GM12878 (cell line): ENCODE measurements at places on chromosomes 5 and 9.

- DNase-seq: no peak
These were observed 4.5 kb upstream of the MPDZ start for GRCh38 chr9:13284011-13284410.

- DNase-seq: no peak
These were observed 282.9 kb downstream of the ARHGAP26 start for GRCh38 chr5:143052967-143053682.

GRCh38 chr9:129482521-129483414 is 138.1 kb downstream of the C9orf50 start:
- DNase-seq: no peak

DNA sequence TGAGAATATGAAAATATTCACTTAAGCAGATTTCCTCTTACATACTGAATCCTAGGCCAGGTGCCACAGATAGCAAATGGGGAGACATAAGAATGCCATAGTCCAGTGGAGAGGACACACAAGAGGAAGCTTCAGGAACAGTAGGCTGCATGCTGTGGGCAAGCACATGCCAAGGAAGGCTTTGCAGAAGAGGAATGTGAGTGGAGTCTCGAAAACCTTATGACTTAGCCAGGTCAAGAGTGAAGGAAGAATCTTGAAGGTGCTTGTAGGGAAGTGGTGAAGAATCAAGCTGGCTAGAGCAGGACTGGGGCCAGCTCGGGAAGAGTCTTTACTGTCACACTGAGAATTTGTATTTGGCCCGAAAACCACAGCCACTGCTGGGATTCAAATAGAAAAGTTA is 20.4 kb downstream of the RPS23 start:
- no peak for DNase-seq

DNA sequence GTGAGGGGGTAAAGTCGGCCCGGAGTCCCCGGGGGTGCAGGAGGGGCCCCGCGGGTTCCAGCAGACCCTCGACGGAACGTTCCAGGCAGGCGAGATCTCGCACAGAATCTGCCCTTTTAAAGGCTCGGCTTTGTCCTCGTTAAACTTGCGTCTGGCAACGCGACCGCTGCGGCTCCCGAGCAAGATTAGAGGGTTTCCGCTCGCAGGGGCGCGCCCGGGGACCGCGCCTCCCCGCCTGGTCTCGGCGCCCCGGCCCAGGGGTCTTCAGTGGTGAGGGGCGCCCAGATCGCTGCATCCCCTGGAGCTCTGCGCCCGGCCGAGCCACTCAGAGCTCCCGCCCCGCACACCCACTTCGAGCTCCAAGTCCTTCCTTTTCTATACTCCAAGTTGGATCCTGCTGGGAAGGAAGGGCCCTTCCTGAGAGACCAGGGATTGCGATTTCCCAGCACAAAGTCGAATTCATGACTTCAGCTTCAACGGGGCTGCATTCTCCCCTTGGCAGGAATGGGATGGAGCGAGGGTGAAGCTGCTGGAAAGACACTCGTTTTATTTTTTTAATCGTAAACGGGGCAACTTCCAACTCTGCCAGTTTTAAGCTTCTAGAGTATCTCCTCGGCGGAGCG is 11.3 kb downstream of the PROP1 start:
- DNase-seq: no peak

DNA sequence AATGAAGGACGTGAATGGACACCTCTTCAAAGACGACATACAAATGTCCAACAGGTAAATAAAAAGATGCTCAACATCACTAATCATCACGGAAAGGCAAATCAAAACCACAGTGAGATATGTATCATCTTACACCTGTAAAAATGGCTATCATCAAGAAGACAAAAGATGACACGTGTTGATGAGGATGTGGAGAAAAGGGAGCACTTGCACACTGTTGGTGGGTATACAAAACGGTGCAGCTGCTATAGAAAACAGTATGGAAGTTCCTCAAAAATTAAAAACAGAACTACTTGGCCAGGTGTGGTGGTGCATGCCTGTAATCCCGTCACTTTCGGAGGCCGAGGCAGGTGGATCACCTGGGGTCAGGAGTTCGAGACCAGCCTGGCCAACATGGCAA is 47.9 kb downstream of the STK10 start:
- DNase-seq: no peak

DNA sequence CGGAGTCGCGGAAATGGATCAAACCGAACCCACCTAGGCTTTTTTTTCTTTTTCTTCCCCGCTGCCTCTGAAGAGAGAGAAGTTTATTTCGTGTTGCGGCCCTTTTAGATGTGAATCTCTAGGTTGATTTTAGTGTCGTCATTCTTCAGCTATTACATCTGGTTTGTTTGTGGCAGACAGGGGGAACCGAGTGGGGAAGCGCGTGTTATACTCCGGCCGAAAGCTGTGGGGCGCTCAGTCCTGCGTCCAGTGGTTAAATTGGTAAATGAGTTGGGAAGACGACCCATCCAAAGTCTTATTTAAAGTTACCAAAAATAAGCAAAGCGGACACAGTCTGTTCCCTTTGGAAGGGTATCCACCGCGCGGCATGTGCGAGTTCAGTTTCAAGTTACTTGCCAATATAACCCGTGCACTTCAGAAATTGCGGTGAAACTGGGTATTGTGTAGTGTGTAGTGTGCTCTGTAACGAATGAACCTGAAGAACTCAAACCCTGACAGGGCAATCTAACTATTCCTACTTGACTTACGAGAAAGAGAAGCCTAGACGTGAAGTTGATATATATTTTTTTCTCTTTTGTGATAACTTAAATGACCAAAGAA is 1.3 kb downstream of the MAN2A1 start:
- no peak for DNase-seq

DNA sequence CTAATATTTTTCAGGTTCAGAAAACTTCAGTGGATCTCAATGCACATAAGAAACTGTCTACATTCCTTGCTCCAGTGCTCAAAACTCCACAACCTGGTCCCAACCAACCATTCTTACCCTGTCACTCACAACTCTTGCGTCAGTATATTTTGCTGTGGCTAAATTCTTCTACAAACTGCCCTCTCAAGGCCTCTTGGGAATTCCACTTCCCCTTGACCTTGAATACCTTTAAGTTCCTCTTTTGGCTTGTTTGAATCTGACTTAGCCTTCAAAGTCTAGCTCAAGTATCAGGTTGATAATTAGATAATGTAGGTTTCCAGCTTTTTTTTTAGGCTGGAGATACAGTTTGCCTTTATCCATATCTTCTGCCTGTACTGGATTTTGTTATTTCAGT is 128.3 kb downstream of the SLF1 start:
- DNase-seq: peak; percentile 72

DNA sequence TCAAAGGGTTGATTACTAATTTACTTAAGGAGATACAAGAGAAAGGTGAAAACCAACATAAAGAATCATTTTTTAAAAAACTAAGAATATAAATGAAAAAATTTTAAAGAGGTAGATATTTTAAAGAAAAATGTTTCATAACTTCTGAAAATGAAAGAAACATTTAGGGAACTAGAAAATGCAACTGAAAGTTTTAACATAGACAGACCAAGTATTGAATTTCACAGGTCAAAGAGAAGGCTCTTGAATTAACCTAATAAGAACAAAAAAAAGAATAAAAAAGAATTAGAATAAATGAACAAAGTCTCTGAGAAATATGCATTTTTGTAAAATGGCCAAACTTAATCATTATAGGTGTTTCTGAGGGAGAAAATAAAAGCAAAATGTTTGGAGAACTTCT is 16.1 kb upstream of the FAM174A start:
- no peak for DNase-seq

DNA sequence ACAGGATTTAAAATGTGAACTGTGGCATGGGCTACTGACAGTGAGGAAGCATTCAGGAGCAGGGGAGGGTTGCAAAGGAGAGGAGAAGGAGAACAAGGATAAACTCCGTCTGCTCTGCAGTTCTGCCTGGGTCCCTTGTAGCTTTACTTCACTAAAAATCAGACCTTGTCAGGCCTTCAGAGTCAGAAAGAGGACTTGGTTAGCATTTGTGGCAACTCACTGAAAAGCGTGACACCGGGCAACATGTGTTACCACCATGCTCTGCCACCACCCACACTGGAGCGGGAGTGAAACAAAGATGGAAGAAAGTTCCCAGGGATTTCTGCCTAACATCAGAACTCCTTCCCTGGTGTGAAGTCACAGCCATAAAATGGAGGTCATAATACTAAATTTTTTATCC is 19.3 kb downstream of the FYB1 start:
- no peak for DNase-seq

- no peak for DNase-seq
These were observed 383.3 kb downstream of the PSAT1 start for GRCh38 chr9:78680196-78680595.

DNA sequence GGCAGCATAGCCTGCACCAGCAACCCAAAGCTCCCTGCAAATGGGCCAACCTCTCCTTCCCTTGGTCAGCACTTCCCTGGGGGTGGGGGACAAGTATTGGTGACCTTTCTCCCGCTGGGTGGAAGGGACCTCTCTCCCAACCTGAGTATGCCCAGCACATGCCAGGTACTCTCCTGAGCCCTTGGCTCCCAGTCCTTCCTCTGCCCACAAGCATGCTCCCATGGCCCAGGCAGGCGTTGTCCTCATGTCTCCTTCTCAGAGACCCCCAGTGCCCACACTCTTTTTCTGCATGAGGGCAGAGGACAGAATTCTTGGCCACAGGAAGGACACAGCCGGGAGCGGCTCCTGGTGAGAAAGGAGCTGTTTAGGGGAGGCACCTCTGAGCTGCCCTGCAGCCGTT is 60.3 kb downstream of the PHF2 start:
- no peak for DNase-seq
